NCI-H1694 treated with DMSO at 0.1 percent for 48 hours (cell line): ENCODE measurements at places on chromosomes 7 and 10.

GRCh38 chr10:73432646-73433537 is 469 bp downstream of the MSS51 start:
- no peak for DNase-seq

GRCh38 chr7:80155374-80155773 is 20.7 kb downstream of the GNAI1 start:
- no peak for DNase-seq

- no peak for DNase-seq
These were observed 54.0 kb downstream of the CH25H start for GRCh38 chr10:89153116-89153515.

- no peak for DNase-seq
These were observed 92.0 kb downstream of the ZFAND4 start for GRCh38 chr10:45580371-45581215.
